Small intestine (tissue), 16 donors: ENCODE measurements at places on chromosomes 3 and 15. TPM values are rescaled to one million over a fixed set of nuclear protein-coding genes. Genes with fewer than 3 reads are reported as not detected.
A peak's percentile ranks its signal among the peaks of the same experiment; 100 is the strongest.

Gene CHRNA7
- 13.7 TPM for polyA plus RNA-seq

Gene ALDH1A2
- not detected for polyA plus RNA-seq

Gene ARL13B
- 1.3 TPM for polyA plus RNA-seq

Gene BCL2A1
- 6.7 TPM for polyA plus RNA-seq

Gene EFCC1
- not detected for polyA plus RNA-seq

DNA sequence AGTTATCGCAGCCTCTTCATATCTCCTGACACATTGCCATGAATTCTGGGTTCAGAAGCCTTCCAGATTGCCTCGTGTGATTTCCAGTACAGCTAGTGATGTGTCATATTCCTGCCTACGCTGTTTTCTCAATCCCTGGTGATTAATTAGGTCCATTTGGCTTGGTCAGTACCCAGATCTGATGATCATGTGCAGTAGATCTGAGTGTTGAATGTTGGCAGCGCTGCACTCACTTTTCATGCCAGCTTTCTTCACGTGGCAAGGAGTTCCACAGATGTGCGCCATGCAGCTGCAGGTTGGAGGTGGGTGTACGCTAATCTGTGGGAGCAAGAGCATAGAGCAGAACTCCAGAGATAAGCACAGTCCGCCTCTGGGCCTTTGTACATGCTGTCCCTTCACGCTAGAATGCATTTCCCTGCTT, 86.9 kb upstream of the COL6A5 start:
- DNase-seq = no peak

DNA sequence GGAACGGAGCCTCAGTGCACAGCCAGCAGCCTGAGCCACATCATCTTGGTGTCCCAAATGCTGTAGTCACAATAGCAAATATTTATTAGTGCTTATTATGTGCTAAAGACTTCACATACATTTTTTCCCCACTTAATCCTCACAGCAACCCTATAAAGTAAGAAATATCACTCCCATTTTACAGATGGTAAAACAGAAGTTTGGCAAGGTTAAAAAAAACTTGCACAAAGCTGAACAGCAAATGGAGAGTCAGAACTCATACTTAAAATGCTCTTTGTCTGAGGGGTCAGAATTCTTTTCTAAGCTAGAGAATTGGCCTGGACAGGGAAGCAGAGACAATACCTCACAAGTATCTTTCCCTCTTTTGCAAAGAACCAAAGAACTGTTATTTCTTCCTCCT, 30.9 kb upstream of the THRB start:
- DNase-seq = no peak

GRCh38 chr15:48802257-48802656, 8.6 kb downstream of the CEP152 start:
- no peak for DNase-seq

- no peak for DNase-seq
Observed at GRCh38 chr3:59121346-59122144, 71.7 kb upstream of the CFAP20DC start.

DNA sequence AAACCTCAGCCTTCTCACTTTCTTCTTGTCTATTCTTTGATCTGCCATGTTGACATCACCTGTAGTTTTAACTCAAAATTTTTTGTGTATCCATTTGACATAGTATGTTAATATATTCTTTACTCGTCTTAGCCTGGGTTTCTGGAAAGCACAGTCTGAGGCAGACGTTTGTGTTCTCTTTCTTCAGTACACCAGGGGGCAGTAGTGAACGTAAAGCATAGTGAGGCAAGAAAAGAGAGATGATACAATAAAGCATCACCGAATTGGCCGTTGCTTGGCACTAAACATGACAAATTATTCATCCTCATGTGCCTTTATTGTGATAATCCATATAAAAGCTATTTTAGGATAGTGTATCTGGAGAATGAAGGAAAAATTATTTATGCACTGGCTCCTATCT, 141.0 kb upstream of the MYRIP start:
- peak; percentile 38 for DNase-seq

GRCh38 chr3:99859825-99860224, 42.2 kb downstream of the CMSS1 start:
- DNase-seq = no peak

DNA sequence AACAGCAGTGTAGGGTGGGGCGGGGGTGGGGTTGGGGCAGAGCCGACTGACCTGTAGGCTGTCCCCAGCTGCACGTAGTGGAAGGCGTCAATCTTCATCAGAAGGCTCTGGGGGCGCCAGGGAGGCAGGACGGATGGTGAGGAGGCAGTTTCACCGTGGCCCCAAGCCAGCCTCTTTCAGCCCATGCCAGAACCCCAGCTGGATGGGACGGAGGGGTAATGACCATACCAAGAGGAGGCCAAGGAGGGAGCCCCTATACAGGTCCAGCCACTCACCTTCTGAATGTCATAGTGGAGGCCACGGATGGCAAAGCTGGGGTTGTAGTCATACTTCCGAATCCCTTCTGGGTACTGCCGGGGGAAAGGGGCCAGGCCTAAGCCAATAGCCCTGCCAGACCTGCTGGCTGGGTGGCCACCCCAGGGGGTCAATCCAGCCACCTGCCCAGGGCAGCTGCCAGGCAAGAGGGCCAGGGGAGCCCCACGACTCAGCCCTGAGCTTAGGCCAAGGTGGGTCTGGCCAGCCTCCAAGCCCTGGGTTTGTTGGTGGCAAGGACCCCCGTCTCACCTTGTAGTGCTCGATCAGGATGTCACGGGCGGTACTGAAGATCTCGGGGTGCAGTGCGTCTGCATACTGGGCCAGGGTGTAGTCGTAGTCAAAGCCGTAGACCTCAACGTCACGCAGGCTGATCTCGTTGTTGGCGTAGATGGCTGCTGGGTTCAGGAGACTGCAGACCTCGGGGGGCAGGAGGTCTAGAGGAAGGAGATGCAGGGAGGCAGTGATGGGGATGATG, 4.9 kb downstream of the NT5DC2 start:
- DNase-seq = no peak

GRCh38 chr3:10983219-10983916, 9.2 kb upstream of the SLC6A1 start:
- DNase-seq = peak; percentile 44
